ENCODE measurements at places on chromosomes 3 and 15.

DNA sequence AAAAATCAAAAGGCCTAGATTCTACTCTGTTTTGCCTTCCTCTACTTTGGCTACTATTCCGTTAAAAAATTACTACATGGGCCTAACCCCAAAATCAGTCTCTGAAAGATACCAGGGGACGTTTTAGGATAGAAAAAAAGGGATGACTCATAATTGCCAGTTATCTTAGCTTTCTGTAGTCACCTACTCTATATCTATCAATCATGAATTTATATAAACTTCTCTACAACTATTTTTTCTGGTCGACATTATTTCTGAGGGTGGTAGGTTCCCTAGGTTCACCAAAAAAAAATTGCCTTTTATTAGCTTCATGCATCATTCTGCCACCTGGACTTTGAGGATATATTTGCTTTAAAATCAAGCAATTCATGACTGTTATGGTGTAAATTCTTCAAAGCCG is 36.5 kb downstream of the RAF1 start:
- no peak for DNase-seq

DNA sequence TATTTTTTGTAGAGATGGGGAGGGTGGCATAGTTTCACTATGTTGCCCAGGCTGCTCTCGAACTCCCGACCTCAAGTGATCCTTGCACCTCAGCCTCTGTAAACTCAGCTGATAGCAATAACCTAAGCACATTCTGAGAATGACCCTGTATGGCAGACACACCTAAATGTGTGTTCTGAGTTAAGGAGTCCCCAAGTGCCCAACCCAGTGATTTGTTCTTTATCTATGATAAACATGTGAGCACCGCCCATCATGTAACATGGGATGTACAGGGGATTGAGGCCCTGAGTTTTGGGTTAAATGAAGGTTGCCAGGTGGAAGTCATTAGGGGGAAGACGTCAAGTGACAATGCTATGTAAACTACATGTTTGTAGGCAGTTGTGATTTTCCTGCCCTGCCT is 5.7 kb downstream of the NCEH1 start:
- no peak for DNase-seq

GRCh38 chr3:128579927-128580326 is 70.7 kb downstream of the RPN1 start:
- DNase-seq = no peak

DNA sequence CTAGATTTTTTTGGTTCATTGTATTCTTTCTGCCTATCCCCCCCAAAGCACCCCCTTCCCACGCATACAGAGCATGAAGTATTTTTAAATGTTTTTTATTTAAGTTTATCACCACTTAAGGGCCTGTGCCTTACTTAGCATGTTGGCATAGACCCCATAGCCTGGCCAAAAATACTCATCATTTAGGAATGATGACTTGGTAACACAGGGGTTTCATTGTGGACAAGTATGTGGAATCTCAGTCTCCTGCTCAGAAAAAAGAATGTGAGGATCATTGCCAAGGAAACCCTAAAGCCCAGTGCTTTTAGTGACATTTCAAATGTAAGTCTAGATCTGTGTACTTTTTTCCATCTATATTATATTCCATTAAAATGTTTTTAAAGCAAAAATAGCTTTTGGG is 146.3 kb downstream of the ALCAM start:
- DNase-seq = no peak

- no peak for DNase-seq
Measured at GRCh38 chr15:68186671-68187397, 18.3 kb downstream of the CALML4 start.

- no peak for DNase-seq
Measured at GRCh38 chr3:79253704-79254103, 514.1 kb downstream of the ROBO1 start.

DNA sequence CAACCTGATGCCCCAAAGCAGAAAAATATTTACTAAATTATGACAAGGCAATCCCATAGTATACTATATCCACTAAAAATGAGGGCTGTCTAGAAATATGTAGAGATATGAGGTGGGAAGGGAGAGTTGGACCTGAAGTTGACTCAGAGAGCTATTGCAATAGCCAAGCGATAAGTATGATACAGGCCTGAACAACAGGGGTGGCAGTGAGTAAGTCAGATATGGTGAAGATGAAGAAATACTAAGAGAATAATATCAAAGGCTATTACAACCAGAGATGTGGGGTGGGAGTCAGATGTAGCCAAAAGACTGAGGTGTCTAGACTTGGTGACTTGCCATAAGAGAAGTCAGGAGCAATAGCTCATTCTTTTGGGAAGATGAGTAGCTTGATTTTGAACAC is 9.2 kb downstream of the HSPBAP1 start:
- DNase-seq = no peak

GRCh38 chr3:79973917-79974595 is 206.3 kb upstream of the ROBO1 start:
- DNase-seq = no peak

DNA sequence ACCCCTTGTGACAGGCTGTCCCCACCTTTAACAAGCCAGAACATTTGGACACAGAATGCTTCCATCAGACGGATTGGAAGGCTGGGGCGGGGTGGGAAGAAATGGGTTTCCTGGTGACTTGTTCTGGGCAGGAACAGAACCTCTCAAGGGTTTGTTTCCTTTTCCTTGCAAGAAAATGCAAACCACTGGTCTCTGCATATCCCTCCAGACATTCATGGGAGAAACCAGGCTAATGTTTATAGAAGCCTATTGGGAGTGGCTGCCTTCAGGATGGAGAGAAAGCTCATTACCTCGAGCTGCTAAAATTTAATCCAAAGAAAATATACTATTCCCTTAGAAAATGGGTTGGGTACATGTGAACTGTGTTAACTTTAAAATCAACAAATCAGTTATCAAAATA is 21.9 kb downstream of the MINAR1 start:
- DNase-seq = no peak

DNA sequence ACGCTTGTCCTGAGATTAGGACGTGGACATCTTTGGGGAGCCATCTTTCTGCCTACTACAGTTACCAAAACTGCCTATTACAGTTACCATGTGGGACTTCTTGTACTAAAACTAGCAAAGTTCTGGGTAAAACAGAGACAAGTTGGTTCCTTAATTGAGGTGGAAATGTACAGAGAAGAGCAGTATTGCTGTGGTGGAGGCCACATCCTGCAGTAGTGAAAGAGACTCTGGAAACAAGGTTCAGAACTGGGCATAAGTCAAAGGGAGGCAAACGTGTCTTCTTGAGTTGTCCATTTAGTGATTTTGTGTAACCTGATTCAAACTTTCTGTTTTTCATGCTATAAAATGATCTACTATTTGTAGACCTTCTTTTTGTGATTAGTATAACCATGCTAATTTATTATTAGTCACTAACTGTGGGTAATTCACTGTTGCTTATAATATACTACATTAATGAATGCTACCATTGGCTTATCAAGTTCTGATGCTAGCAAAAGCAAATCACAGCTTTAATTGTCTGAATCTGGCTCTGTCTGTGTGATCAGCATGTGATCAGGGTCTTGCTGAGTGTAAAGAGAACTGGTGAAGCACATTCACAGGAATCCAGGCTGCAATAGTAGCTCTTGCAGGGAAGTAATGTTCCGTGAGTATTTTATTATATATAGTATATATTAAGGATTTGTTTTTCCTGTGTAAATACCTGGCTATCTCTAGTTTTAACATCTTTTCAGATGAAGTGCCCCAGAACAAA is 207.9 kb upstream of the GAP43 start:
- no peak for DNase-seq

DNA sequence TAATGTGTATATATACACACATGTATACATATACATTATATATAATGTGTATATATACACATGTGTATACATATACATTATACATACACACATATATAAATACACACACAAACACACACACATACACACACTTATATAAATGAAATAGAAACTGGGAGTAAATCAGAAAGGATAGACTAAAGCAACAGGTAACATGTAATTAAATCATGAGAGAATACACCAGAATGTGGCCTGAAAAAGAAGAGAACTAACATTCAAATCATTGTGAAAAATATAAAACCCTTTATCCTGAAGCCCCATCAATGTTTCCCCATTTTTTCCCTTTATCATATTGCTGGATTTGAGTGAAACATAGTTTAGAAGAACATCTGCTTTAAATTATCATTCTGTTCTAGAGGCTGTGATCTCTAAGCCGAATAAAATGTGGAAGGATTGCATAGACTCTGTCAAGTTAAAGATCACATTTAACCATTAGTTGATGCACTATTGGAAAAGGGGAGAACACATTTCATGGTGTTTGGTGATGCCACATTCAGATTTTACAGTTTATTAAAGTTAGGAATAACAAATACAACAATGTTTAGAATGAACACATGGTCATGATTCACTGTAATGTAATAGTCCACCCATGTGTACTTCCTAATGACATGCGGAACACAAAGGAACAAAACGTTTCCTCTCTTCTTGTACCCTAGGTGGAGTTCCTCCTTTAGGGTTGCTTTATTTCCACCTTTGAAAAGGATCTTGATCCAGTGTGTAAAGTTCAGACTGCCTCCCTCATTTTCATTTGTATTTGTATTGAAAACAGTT is 12.5 kb upstream of the THRB start:
- no peak for DNase-seq

GRCh38 chr3:163877805-163878204 is 1200.5 kb downstream of the SI start:
- no peak for DNase-seq

- DNase-seq = no peak
Measured at GRCh38 chr3:17830788-17831187, 88.4 kb upstream of the TBC1D5 start.

DNA sequence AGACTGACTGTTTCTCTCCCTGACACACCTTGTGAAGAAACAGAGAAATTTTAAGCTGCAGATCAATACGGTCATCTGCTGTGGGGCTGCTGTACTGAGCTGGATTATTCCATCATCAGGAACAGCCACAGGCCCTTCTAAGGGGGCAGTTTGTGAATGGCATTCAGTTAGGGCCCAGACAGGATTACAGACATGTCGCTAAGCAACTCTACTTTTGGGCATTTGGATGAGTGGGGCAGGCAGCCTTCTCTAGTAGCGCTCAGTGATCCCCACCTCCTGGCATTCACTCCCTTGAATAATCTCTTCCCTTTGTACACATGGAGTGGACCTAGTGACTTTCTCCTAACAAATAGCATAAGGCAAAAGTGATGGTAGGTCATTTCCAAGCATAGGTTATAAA is 144.4 kb upstream of the RARB start:
- no peak for DNase-seq

GRCh38 chr3:71492974-71493771 is 90.4 kb downstream of the FOXP1 start:
- no peak for DNase-seq

DNA sequence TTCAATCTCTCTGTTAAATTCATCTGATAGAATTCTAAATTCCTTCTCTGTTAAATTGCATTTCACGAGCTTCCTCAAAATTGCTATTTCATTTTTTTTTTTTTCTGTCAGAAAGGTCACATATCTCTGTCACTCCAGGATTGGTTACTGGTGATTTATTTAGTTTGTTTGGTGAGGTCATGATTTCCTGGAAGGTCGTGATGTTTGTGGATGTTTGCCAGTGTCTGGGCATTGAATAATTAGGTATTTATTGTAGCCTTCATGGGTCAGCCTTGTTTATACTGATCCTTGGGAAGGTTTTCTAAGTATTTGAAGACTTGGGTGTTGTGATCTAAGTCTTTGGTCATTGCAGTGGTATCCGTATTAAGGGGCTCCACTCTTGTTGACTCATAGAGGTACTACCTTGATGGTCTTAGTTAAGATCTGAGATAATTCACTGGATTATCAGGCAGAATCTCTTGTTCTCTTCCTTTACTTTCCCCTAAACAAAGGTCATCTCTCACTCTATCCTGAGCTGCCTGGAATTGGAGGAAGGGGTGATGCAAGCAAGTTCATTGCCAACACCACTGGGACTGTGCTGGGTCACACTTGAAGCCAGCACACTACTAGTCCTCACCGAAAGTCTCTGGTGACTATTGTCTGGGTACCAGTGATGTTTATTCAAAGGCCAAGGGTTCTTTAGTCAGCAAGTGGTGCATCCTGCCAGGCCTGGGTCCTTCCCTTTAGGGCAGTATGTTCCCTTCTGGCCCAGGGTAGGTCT is 231.1 kb downstream of the GBE1 start:
- DNase-seq = no peak

- DNase-seq = no peak
Measured at GRCh38 chr15:49079340-49080039, 33.2 kb upstream of the SECISBP2L start.

- no peak for DNase-seq
Measured at GRCh38 chr15:82043796-82044372, 1.9 kb downstream of the MEX3B start.

- DNase-seq = no peak
Measured at GRCh38 chr3:77328690-77329089, 288.8 kb downstream of the ROBO2 start.

DNA sequence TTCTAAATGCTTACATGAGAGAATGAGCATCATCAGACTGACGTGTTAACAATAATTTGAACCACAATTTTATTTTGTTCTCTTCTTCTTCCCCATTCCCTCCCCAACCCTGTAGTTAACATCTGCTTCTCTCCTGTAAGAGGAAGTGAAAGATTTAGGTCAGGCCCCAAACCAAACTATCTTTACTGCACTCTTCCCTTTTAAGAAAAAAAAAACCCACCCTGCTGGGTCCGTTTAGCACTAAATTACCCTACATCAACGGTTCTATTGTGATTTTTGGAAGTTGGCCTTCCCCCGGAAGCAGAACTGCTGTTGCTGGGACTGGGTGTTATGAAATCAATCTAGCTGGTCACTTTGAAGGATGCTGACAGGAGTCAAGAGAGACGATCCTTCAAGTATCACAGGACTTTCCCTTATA is 49.4 kb downstream of the NFKBIZ start:
- no peak for DNase-seq

- no peak for DNase-seq
Measured at GRCh38 chr3:8793242-8793641, 23.8 kb upstream of the OXTR start.
